Right ventricle myocardium inferior (tissue), 1 donor: ENCODE measurements at places on chromosomes 12 and 14.

- DNase-seq = no peak
Measured at GRCh38 chr12:21509768-21510167, 8.2 kb downstream of the GOLT1B start.

GRCh38 chr14:102472791-102473150 is 36.8 kb downstream of the ANKRD9 start:
- DNase-seq = no peak

DNA sequence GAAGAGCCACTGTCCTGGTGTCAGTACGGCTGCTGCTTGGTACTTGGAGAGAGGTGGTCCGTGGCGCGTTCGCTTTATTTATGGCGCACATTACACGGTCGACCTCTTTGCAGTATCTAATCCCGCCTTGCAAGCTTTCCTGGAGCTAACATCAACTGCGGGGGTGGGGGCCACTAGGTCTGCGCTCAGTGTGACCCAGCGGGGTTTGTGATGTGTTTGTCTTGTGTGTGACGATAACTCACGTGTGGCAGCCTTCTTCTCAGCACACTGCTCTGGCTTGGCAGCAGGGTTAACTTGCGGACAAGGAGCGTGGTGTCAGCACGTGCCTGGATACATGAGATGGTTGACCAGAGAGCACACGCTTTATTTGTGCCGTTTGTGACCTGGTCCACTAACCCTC is 122.2 kb upstream of the RTL1 start:
- no peak for DNase-seq

DNA sequence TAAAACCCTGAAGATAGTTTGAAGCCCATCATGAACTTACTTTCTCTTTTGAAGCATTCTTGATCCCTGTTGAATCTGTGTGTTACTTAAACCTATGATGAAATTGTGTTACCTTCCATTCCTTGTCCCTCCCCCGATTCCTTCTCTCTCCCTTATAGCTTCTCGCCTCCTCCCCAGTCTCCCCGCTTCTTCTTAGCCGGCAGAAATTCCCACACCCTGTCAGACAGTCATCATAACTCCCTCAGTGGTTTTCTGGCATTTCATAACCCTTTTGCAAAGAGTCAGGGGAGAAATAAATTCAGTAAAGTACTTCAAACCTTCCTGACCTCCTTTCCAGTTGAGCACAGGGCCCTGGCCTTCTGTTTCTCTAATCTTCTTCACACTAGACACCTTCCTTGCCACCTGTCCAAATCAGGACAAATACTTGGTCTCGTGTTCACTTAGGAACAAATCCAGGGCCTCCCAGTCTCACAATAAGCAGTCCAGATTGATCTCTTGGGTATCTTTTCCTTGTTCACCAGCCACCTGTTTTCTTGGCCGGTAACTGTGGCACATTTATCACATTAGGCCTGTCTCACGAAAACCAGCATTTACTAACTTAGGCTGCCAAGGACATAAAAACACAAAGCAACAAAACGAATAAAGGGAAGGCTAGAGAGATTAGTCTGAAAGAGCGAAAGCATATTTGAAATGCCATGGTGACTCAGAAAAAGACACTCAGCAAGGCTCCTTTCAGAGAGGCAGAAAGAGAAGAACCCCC is 355.9 kb downstream of the TMTC2 start:
- no peak for DNase-seq

GRCh38 chr14:69819607-69820006 is 22.6 kb upstream of the SLC10A1 start:
- DNase-seq = no peak
